ENCODE measurements at places on chromosomes 12 and 14.
A peak's percentile ranks its signal among the peaks of the same experiment; 100 is the strongest.

DNA sequence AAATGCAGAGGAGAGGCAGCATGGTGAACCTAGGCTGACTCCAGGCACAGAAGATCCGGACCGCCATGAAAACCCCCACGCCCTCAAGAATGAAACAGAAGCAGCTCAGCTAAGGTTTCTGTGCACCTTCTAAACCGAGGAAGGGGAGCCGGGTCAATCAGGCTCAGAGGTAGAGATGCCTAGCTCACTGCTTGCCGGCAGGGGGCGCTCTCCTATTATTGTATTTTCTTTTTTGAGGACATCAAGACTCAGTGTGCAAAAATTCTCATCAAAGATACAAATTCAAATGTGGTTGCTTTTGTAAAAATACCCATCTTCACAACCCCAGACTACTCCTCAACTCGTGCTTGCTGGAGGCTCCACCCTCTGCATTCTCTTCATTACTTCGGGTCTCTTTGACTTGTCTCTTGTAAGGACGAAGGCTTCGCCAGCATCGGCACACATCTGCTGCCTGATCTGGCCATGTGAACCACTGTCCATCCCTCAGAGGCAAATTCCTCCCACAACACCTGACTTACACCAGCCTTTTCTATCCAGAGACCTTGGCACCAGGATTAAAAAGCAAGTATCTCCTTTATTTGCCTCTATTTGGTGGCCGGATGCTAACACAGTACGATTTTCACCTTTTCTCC lies 33.4 kb upstream of the RNASE3 start:
- DNase-seq: peak; percentile 76

DNA sequence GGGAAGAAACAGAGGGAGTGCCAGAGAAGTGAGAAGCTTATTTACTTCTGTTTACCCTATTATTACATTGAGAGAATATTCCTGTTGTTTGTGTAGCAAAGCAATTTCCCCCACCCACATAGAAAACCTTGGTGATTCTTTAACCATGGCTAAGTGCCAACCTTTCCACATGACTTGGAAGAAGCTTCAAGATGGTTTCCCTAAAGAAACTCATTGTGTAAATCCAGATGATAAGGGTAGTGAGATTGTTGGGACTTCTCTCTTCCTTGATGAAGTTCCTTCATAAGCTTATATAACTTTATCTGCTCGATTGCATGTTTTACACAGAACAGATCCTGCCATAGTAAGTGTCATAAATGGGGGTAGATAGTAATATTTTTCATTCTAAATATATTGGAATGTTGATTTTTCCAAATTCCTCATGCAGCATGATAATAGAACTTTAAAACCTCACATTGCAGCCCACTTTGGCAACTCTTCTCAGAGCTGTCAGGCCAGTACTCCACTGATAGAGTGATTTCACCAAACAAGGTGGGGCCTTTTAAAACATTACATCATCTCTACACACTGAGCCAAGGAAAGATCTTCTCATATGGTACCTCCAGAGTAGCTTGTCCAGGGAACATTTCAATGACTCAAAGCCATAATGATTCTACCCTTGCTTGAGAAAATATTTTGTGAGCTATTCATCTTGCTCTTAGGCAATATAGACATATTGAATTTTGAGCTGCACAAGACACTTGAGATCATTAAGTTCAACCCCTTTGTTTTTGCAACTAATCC lies 47.8 kb upstream of the KIF21A start:
- DNase-seq: no peak

- peak; percentile 47 for DNase-seq
These were observed at the start of gene TMEM229B for GRCh38 chr14:67487937-67488893. TMEM229B (minus strand) TSS chr14:67488721; CDS start chr14:67473923, 14,798 bp downstream.

GRCh38 chr12:226401-226800 lies 12.4 kb upstream of the SLC6A12 start:
- DNase-seq: no peak

DNA sequence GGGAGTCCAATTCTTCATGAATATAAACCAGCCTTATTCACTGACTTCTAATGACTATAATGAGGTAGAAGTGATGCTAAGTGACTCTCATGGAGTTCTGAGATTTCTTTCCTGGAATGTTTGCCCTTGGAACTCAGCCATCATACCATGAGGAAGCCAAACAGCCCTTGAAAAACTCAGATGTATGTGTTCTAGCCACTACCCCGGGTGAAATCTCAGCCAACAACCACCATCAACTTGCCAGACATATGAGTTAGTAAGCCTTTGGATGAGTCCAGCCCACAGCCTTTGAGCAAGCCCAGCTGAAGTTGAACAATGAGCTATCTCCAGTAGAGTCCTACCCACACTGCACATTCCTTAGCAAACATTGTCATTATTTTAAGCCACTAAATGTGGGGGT lies 149.5 kb downstream of the SLC6A15 start:
- DNase-seq: no peak

DNA sequence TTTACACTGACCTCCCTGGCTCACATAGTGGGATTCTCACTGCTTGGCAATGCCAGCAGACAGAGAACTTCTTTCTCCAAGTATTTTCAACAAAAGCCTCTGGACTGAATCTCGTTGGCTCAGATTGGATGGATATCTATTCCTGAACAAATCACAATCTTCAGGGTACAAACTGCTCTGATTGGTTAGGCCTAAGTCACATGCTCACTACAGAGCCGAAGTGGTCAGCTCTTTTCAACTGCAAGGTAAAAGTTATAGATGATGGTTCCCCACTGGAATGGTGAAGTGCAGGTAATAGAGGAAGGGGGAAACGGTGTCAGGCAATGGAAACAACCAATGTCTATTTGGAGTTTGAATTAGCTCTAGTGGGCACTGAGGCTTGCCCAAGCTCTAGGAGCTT lies 16.7 kb upstream of the VRK1 start:
- DNase-seq: no peak

DNA sequence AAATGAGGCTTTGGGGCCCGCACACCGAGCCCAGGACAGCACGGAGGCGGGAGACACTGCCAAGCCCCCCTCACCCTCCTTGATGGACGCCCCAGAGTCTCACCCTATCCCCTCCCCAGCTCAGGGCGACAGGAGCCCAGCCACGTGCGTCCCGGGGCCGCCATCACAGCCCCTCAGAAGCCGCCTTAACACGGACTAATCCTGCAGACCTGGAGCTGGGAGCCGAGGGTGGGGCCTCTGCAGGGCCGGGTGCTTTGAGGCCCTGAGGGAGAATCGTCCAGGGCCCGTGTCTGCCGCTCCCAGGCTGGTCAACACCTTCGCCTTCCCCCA lies 79.7 kb upstream of the FBRSL1 start:
- no peak for DNase-seq

GRCh38 chr12:49983892-49984291 lies 11.1 kb downstream of the AQP6 start:
- DNase-seq: no peak

GRCh38 chr12:45789025-45789424 lies 59.5 kb downstream of the ARID2 start:
- DNase-seq: no peak

DNA sequence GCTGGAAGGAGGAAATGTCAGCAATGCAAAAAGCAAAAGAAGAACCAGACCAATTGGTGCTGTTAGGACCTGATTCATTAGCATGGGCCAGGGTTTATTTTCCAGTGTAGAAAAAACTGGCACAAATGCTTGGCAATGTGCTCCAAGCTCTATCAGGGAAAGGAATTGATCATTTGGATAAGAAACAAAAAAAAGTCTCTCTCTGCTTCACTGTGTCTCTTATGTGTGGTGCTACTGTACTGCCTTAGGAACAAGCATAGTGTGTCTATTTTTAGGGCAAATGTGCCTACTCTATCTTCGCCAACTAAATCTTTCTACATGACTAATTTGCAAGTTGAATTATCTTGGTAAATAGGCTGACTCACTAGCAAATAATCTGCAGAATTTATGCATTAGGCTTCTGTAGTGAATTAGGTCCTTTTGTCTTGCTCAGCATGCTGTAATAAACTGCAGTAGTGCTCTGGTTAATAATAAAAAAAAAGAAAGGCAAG lies 236.7 kb downstream of the MDGA2 start:
- no peak for DNase-seq

DNA sequence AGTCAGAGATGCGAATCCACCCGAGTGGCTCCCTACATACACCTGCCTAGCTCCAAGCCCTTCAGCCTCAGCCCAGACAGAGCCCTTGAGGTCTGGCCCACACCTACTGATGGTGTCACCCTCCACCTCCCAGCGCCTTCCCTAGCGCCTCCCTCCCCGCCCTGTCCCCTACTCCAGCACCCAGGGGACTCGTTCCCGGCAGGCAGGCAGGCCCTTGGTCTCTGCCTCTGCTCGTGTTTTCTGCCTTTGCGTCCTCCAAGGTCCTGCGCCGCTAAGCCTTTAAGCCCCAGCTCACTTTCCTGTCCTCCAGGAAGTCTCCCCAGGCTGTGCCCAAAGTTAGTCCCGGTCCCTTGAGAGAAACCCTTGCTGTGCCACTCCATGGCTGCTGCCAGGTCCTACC lies 12.7 kb downstream of the INF2 start:
- no peak for DNase-seq

- peak; percentile 40 for DNase-seq
These were observed 1089.1 kb downstream of the SLC6A15 start for GRCh38 chr12:83823386-83824045.

GRCh38 chr12:123227581-123228258 lies 5.2 kb downstream of the MPHOSPH9 start:
- no peak for DNase-seq

DNA sequence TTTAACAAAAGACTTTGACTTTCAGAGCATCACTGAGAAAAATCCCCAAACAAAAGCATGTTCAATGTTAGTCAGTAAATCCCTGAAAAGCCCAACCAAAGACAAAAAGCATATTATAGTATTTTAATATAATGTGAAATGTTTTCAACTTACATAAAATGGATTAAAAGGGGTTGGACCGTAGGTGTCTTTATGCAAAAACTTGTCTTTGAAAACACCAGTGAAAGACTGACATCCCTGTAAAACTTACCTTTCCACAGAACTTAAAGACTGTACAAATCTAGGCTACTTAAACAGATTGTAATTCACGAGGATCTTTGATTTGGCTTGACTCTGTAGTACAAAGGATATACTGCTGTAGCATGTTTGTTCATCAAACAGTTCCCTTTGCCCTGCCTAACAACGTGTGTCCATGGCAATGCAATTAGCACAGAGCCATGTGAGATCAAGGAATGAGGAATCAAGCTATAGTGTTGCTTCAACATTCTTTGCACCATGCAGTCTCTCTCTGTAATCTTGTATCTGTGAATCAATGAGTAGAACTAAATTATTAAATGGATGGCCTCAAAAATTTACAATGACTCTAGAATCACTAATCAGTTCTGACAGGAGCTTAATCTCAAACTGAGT lies 138.5 kb upstream of the SYT1 start:
- no peak for DNase-seq

DNA sequence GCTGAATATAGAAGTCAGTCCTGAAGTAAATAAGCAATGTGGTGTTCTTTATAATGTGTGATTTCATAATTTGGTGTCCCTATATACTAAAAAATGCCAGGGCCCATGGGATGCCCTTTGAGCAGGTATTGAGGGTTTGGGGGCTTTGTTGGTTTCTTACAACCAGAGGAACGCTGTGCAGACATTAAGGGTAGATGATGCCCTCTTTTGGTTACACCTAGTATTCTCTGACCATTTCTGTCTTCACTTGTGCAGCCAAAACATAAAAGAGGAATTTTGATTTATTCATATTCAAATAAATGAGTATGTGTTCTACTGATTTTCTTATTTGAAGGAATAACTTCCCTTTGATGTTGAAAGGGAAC lies 3.0 kb downstream of the LGR5 start:
- no peak for DNase-seq

All from left ventricle myocardium superior (tissue), 1 donor.